ENCODE measurements at places on chromosomes 1 and 21. TPM values are rescaled to one million over a fixed set of nuclear protein-coding genes. Genes with fewer than 3 reads are reported as not detected.

Gene DAB1
- 0.29 TPM for total RNA-seq

Gene UCK2
- 14.7 TPM for total RNA-seq

- DNase-seq = no peak
Observed at GRCh38 chr1:52955129-52955970, 28.3 kb downstream of the SCP2 start.

GRCh38 chr1:154867841-154868605 lies 2.1 kb downstream of the KCNN3 start:
- peak; percentile 63 for DNase-seq
